Activated T-cell treated with anti-CD3 and anti-CD28 coated beads for 1 hour (primary cell): ENCODE measurements at places on chromosomes 2 and 18.

GRCh38 chr2:172806493-172806892 lies 70.8 kb downstream of the RAPGEF4 start:
- no peak for DNase-seq

- no peak for DNase-seq
These were observed 292.8 kb downstream of the LNPK start for GRCh38 chr2:175709248-175709647.

GRCh38 chr2:119734047-119734446 lies 25.7 kb upstream of the PTPN4 start:
- no peak for DNase-seq

GRCh38 chr2:177396703-177397460 lies 4.3 kb downstream of the AGPS start:
- no peak for DNase-seq

DNA sequence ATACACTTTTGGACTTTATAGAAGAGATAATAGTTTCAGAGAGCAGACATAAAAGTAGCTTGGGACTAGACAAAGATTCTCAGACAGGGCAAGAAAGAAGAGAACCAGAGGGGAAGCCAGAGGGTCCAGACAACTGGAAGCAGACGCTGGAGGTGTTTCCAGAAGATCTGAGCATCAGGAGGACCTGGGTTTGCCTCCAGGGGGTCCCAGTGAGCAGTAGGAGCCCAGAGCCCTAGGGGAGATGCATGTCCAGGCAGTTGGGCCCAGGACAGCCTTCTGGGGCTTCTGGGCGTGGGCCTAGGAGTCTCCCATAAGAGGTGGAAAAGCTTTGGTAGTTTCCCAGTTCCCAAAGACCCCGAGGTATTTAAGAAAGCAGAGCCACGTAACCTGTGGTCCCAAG lies 251.2 kb upstream of the ID2 start:
- DNase-seq = no peak

- no peak for DNase-seq
These were observed 87.9 kb downstream of the PXDN start for GRCh38 chr2:1656326-1656960.

- no peak for DNase-seq
These were observed 262.5 kb downstream of the ZNF521 start for GRCh38 chr18:25089470-25089869.

DNA sequence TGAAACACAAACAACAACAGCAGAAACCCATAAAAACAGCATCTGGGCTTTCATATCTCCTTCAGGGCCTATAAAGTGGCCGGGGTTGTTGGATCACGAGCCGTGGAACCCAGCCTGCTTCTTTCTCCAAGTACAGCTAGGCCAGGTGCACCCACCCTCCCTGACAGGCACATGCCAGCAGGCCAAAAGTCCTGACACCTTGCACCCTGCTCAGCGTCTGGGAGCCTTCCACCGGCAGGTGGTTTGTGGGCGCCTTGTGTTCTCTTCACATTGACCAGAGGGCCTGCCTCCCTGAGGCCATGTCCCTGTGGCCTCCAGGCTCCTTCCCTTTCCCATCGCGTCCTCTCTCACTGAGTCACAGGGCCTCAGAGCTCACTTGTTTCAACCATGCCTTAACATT lies 271.6 kb downstream of the ZNF516 start:
- DNase-seq = no peak

DNA sequence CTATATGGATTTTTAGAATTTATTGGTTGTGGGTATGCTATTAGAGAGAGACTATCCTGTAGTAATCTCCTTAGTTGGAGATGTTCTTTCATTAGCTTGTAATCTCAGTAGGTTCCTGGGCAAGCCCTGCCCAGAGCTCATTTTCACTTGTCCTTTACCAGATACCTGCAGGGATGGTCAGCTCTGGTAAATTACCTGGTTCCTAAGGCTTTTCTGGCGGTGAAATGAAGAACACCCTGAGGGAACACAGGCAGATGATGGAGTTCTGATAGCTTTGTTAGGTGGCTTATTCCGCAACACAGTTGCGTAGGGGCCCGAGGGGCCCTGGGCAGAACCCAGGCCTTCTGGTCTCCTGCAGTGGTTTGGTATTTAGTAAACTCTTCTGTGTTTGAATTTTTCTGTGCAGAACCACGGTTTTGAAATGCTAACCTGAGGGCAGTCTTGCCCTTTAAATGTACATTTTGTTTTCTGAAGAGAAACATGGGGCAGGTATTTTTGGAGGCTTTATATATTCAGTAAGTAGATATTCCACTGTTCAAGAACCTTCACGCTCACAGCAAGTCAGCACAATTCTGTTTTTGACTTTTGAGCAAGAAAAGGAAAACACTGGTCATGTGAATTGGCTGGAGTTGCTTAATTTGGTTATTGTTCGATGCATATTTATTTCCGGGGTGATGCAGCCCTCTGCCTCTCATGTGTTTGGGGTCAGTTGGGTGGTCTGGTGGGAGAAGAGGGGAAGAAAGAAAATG lies 22.4 kb downstream of the ZNF532 start:
- DNase-seq = no peak

DNA sequence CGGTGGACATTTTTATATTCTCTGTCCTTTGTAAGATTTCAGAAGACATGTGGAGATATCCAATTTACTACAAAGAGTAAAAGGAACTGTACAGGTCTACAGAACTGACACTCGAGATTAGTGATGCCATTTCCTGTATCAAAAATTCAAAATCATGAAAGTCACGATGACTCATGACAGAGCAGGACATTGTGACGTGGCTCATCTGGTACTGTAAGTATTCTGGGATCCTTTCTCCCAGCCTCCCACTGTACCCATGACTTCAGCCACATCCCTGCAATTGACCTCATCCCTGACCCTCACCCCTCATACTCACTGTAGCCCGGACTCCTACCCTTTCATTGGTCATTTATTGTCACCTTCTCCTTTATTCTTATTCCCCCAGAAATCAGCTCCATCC lies 736.5 kb downstream of the EPHA4 start:
- DNase-seq = no peak

DNA sequence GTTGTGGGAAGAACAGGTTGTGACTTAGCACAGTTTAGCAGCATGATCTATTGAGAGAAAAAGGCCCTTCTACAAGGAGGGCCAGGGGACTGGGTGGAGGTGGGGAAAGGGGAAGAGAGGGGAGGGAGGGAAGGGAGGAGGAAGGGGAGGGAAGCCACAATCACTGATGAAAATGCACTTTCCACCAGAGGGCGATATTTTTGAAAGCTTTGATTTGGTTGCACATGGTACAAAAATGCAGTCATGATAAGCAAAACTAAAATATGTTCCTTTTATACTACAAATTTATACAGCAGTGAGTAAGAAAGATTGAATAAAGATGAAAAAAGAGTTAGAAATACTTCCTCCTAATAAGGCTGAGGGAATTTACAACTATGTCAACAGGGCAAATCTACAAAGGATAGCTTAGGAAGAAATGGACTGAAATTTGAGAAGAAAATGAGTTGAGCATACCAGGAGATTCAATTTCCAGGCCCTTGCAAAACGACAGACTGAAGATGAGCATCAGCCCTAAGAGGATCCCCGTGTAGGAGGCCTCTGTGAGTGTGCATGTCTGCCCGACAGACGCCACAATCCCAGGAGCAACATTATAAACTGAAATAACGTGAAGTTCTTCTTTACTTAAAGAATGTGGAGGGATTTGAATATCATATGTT lies 17.2 kb downstream of the SH3YL1 start:
- no peak for DNase-seq

GRCh38 chr2:6068429-6068828 lies 376.2 kb downstream of the SOX11 start:
- no peak for DNase-seq

- no peak for DNase-seq
These were observed 49.7 kb upstream of the ZNF516 start for GRCh38 chr18:76544511-76545345.
